Thoracic aorta (tissue), 2 donors: ENCODE measurements at places on chromosomes 11 and 22. TPM values are rescaled to one million over a fixed set of nuclear protein-coding genes. Genes with fewer than 3 reads are reported as not detected.

Gene SMC1B
- total RNA-seq: not detected

DNA sequence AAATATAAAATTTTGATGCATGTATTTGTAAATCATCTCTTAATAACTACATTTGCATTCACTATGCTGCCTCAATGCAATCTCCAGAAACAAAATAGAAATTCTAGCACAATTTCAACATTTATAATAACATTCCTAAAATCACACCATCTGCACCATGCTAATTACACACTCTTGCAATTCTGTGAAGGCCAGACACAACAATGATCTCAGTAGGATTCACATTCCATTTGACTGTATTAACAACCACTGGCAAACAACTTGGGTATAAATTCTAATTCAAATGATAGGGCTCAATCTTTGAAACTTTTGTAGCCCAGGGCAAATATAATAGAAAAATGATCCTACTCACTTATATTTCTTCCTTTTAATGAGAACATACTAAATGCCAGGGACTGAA, 25.9 kb downstream of the RAB6A start:
- H3K27ac ChIP-seq: no peak overlapping the region
- H3K4me1 ChIP-seq: peaks cover 8% of the 10 kb centered on the region
- H3K4me3 ChIP-seq: no peak overlapping the region
- H3K27me3 ChIP-seq: no peaks in the 10 kb centered on the region

Gene CTSW
- total RNA-seq: 13.7 TPM

Gene VPS26B
- total RNA-seq: 37.8 TPM

DNA sequence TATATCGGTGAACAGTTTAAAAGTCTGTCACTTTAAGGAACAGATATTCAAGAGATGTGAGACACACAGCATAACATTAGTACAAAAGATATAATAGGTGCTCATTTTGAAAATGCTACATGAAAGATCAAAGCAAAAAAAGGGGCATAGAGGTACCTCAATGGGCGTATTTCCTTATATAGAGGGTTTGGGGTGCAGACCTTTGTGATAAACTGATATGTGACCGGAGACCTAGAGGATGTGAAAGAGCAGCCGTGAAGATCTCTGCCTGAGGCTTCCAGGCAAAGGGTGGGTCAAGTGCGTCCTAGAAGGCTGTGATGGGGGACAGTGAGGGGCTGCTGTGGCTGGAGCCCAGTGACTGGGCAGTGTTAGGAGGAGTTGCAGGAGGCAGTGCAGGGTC, 551.4 kb downstream of the ETS1 start:
- peaks cover 5% of the 10 kb centered on the region for H3K4me1 ChIP-seq
- no peak overlapping the region for H3K4me3 ChIP-seq
- no peak for DNase-seq
- H3K27ac ChIP-seq: no peak overlapping the region
- no peaks in the 10 kb centered on the region for H3K36me3 ChIP-seq

GRCh38 chr11:2168286-2169004, 3.2 kb downstream of the TH start:
- H3K27me3 ChIP-seq: peaks cover 6% of the 10 kb centered on the region
- no peaks in the 10 kb centered on the region for H3K36me3 ChIP-seq
- DNase-seq: no peak
